Fibroblast of lung (primary cell): ENCODE measurements at places on chromosomes 1 and 21. TPM values are rescaled to one million over a fixed set of nuclear protein-coding genes. Genes with fewer than 3 reads are reported as not detected.

GRCh38 chr1:24149866-24150233 is 6.9 kb upstream of the IL22RA1 start:
- peak; percentile 47 for DNase-seq

GRCh38 chr1:19153169-19153568 is 56.9 kb downstream of the UBR4 start:
- DNase-seq, result no peak

DNA sequence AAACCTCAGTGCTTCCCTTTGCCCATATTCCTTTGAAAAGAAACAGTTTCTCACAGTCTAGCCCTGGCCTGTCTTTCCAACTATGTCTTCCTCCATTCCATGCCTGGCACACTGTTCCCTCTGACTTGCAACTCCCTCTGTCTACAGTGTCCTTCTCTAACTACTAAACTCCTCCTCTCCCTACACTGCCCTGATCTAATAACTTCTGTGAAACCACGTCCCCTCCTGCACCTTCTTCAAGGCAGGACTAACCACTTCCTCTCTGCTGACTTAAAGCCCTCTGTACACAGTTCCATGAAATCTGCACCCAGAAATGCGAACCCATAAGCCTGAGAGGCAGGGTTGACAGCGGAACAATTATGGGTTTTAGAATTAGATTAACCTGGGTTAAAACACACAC is 62.2 kb upstream of the ATP1B1 start:
- DNase-seq, result no peak

The LORICRIN gene
- not detected in 2 replicates for total RNA-seq

GRCh38 chr1:202259705-202260104 is 66.1 kb downstream of the LGR6 start:
- DNase-seq, result no peak
